Suppressor macrophage (primary cell): ENCODE measurements at places on chromosomes 2 and 18.

DNA sequence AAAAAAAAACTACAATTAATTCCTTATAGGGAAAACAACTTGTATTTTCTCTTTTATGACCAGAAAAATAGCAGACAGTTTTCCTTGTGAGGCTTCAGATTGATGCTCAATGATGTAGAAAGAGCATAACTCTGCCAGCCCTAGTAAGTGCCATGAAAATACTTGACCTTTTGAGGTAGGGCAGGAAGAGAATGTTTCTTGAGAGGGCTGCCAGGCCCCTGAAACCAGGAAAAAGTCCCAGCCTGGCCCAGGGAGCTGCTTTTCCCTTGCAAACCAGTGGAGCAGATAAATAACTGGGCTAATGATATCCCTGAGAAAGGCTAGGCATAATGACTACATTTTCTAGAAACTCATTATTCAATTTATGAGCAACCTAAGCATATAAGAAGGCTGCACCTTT lies 126.8 kb downstream of the SLC8A1 start:
- DNase-seq, result no peak

DNA sequence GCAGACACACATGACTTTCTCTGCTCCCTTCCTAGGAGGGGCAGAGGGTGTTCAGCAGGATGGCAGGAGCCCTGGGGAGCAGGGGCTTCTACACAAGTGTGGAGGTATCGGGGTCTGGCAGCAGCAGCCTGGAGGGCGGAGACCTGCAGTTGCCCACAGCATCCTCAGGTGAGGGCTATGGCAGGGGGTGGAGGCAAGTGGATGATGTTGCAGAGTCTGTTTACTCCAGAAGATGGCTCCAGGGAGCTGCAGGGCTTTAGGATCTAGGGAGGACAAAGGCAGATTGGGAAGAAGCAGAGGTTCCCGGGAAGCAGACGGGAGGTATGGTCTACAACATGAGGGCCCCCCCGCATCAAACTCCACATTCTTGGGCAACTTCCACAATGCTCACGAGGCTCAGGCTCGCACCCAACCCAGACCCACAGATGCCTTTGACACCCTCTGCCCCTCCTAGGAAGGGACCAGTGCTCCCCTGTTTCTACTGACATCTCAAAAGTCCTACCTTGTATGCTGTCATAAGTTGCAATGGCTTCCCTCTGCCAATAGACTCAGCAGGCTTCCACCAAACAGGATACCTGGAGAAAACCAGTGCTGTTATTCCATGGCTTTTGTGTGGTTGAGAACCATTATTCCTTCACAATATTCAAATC lies 12.0 kb upstream of the ATP6V1C2 start:
- DNase-seq, result peak; percentile 19

- no peak for DNase-seq
Measured at GRCh38 chr2:233455491-233455890, 101.2 kb downstream of the DGKD start.

DNA sequence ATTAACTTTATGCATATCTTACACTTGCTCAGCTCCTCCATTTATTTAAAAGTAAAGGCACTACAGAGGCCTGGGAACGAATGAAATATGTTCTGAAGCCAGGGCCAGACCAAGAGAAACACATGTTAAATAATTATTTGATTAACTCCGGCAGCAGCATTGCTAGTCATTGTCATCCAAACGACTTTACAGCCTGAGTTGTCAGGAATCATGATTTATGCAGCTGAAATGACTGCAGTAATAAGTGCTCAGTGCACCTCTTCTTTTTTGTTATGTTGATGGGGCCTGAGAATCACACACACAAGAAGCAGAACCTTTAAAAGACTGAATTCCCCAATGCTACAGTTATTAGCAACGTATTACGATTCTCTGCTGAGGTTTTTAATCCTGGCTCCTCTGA lies 58.9 kb downstream of the EPHA4 start:
- DNase-seq, result no peak
